ENCODE measurements at places on chromosomes 16 and 17. TPM values are rescaled to one million over a fixed set of nuclear protein-coding genes. Genes with fewer than 3 reads are reported as not detected.

DNA sequence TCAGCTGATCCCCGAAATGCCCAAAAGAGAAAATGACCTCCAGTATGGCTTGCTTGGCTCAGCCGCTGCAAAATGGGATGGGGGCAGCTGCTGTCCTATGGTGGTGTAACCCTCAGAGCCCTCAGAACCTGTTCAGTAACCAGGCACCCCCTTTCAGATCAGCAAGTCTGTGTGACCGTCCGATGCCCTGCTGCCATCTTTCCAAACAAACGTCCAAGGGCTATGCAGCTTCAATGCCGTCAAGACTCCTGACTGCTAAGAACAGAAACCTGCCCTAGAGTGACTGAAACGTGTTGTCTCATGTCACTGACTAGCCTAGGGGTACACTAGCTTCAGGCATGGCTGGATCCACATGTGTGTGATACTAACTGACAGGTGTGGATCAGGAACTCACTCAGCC is 70.4 kb downstream of the GNAO1 start:
- no peak for DNase-seq

DNA sequence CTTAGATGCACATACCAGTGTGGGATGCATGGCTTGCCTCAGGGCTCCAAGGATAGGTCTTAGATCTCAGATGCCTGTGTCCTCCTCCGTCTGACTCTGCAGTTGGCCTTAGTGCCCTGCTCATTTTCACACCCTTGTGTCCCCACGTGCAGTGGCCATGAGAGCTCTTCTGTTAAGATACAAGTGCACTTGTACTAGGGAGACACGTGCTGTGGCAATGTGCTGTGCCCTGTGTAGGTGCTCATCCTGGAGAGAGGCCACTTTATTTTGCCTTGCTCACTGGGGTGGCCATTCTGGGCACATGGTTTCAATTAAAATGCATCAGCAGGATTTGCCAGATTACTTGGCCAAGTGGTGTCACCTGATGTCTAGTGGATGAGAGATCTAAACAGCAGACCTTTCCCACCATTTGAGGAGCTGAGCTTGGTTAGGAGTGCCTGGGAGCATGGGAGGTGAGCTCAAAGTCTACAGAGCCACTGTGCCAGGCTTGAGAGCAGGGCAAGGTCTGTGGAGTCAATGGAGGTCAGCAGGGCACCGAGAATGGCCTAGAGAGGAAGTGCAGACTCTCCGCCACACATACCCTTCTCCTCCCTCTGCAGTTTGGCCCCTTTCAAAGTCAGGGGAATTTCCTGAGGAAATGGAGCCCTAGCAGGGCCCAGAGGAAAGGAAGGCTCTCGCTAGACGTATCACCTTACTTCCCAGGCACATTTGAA is 25.2 kb upstream of the SMPD3 start:
- DNase-seq = no peak

The NR1D1 gene
- 24.2 TPM for total RNA-seq

GRCh38 chr16:73186752-73187601 is 139.0 kb upstream of the ZFHX3 start:
- no peak for DNase-seq

DNA sequence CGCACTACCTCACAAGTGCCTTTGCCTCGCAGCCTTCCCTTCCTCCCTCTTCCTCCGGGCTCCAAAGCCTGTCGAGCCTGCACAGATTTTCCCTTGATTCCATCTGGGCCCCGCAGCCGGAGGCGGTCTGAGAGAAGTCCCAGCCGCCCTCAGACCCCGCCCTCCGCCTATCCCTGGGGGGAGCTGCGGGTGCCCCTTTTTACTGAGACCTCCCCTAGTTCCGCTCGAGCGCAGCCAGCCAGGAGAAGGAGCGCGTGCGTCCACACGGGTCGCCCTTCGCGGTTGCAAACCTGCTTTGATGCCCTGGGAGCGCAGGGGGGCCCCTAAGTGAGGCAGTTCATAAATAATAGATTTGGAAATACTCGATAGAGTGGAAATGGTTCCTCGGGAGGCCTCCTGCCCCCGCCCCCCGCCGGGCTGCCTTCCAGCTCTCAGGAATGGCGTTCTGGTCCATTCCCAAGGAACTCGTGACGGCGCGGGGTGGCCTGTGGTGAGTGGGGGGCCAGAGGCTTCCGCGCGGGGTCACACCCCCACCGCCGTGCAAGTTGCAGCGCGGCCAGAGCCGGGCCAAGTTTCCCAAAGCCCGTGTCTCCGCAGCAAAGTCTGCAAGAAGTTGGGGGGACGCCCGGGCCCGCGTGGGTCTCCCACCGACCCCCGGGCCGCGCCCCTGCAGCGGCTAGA is 610 bp downstream of the C16orf74 start:
- no peak for DNase-seq

DNA sequence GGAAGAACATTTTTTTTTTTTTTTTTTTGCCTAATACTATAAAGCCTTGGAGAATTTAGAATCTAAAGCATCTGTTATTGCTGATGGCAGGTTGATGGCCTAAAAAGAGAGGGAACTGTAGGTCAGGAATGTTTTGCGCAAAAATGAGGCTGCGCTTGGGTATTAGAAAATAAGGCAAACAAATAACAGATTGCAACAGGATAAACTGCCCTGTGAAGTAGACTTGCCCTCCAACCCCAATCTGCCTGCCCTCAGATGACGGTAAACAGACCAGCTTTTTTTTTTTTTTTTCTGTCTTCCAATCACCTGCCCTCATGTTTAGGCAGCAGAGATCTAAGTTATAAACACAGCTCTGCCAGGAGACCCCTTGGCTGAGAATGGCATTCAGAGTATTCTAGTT is 3.8 kb upstream of the DHX8 start:
- DNase-seq = no peak

The RNF222 gene
- total RNA-seq = not detected

The MRTFB gene
- total RNA-seq = 63.6 TPM

DNA sequence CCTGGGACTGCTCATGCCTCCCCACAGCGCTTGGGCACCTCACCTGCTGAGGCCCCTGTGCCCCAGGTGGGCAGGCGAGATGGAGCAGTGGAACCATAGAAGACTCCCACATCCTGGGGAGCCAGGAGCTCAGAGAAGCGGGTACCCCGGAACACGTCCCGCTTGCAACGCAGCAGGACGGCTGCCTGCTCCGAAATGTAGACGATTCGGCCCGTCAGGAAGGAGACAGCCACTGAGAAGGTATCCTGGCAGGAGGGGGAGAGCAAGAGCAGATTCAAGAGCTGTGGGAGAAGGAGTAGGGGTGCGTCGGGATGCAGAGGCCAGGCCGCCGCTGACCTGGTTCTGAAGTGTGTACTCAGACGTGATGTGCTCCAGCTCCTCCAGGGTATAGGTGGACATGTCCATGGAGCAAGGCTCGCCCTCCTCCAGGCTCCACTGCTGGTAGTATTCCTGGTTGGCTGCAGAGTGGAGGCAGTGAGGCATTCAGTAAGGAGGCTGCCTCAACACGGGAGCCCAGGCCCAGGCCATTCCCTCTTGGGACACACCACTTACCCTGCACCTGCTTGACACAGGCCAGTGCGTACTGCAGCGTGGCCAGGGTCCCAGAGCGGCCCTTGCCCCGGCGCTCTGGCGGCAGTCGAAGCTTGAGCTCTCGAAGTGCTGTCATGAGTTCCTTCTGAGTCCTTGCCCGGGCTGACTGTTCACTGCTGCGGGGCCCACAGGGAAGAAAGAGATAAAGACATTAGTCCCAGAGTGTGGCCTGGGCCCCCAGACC is 2.6 kb downstream of the PER1 start:
- DNase-seq = no peak

DNA sequence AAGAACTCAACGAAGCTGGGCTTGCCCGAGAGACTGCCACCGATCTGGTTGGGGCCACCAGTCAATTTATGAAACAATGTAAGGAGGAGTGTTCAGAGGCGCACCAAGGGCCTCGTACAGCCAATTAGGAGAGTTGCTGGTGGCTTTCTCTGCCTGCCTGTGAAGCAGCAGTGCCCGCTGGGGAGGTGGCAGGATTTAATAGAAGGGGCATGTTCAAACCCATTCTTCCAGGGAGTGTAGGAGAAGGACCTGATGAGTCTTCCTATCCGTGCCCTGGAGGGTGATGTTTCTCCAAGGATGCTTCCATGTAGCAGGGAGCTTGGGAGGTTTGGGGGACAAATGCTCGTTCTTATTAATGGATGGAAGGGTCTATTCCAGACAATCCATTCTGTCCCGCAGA is 178.4 kb downstream of the CCDC182 start:
- no peak for DNase-seq

DNA sequence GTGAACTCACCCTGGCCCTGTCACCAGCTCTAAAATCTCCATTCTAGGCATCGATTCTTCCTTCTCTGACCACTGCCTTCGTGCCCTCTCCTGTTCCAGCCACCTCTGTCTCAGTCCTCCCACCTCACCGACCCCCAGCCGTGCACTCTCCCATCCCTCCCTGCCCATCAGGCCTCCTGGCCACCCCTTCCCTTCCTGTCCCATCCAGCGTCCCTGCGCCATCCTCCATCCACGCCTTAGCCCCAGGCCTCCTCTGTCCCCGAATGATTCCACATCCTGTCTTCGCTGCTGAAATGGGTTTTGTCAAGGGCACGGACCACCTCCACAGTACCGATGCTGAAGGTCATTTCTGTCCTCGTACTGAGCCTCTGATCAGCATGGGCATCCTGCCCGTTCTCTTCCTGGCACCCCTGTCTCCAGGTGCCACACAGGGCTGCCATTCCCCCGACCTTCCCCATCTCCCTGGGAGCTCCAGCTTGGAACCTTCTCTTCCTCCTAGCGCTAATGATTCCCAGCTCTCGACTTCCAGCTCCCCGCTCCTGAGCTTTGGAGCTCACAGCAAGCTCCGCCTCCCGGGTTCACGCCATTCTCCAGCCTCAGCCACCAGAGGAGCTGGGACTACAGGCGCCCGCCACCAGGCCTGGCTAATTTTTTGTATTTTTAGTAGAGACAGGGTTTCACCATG is 2.6 kb downstream of the TRIM65 start:
- DNase-seq = no peak

- DNase-seq = no peak
These were observed 72.4 kb downstream of the MRM1 start for GRCh38 chr17:36673637-36674277.

GRCh38 chr17:44081681-44082080 is 11.1 kb downstream of the G6PC3 start:
- no peak for DNase-seq

The ZPBP2 gene
- total RNA-seq = not detected

The MYBBP1A gene
- 31.6 TPM for total RNA-seq

The RCVRN gene
- total RNA-seq = not detected

GRCh38 chr17:8375738-8376259 is 705 bp downstream of the KRABD2 start:
- DNase-seq = no peak

The VASN gene
- 7.1 TPM for total RNA-seq

DNA sequence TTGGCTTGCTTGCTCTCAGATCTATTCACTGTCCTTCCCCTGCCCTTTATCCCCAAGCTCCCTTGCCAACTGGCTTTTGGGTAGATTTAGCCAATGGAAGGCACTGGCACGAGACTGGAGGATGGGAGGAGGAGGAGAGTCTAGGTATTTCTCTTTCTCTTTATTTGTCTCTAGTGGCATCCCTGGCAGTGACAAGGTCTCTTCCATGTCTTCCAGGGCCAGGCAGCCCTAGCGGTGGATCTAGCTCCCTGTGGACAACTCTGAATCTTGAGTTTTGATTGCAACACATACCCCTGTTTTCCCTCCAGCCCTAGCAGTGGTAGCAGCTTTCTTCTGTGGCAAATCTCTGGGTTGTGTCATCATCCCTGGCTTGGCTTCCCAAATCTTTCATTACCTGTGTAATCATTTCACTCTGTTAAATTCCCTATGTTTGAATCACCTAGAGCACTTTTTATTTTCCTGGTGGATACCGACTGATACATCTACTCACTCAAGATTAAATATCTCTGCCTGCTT is 171.1 kb upstream of the IRX6 start:
- no peak for DNase-seq

DNA sequence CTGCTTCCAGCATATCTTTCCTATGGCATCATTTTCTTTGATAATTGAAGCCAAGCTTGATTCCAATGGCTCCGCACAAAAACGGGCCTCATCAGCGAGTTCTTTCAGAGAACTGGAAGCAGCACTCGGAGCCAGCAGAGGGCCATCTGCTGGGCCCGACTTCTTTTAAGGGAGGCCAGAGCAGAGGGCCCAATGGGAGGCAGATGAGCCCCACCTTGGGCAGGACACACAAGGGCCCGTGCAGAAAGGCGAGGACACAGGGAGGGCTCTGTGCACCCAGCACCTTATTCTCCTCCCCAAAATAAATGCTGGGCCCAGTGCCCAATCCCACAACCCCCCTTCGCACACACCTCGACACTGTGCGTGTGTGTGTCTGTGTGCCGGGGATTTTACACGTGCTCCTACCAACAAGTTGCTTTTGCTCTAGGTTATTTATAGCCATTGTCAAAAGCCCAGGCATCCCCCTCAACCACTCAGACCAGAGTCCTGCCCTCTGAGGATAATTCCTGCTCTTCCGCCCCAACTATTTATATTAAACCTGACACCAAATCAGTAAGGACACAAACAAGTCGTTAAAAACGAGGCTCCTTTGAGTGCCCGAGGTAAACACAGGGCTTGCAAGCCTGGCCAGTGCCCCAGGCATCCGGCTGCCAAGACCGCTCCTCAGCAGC is 6.8 kb downstream of the AXIN2 start:
- no peak for DNase-seq

The PIRT gene
- 3.5 TPM for total RNA-seq

- no peak for DNase-seq
These were observed 105.7 kb downstream of the CCDC182 start for GRCh38 chr17:57639381-57639780.

Data from esophagus muscularis mucosa (tissue), 4 donors.